ENCODE measurements at places on chromosomes 1 and 21.

DNA sequence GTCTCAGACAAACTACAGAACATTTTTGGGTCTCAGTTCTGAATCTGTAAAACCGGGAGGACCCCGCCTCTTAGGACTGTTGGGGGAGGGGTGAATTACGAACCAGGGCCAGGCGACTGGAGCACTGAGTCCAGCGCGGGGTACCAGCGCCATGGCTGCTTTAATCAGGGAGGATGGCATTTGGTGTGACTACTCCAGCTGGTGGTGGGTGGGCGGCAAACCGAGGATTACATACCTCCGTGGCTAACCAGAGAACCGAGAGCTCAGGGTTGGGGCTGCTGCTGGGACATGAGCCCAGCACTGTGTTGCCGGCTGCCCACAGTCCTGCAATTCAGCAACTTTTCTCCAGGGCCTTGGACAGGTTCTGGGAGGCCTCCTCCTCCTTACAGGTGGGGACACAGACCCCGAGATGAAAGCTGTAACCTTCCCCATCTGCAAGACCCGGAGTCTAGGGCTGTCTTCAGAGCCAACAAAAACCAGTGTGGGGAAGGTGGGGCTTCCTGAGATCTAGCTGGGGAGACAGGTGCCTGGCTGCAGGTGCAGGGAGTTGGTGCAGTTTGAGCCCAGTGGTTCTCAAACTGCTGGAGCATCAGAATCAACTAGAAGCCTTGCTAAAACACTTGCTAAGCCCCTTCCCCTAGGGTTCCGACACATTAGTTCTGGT, 273.5 kb downstream of the FOXD2 start:
- no peak overlapping the region for H3K27ac ChIP-seq
- no peak overlapping the region for H3K4me3 ChIP-seq
- no peak for DNase-seq
- peaks cover 19% of the 10 kb centered on the region for H3K27me3 ChIP-seq
- H3K4me1 ChIP-seq: no peaks in the 10 kb centered on the region

DNA sequence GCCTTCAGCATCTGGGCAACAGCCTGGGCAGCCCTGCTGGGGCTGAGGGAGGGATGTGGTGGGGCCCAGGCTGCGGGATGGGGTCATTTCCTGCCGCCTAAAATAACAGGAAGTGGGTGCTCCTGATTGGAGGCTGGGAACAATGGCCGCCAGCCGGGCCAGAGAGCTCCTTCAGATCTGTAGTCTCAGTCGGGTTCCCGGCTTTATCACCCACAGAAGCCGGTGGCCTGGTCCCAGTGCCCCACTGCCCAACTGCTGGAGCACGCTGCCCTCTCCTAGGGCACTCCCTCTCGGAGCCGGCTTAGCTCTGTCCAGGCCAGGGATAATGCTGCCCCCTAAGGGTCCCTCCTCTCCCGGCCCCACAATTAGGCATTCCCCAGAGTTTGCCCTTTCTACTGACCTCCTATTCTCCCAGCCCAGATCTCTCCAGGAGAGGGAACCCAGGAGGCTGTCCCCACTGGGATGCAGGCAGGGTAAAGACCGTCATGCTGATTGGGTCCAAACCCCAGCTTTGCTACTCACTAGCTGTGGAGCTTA, 5.1 kb downstream of the MAP7D1 start:
- DNase-seq: peak; percentile 57
- peaks cover 84% of the 10 kb centered on the region for H3K4me1 ChIP-seq
- H3K4me3 ChIP-seq: peak overlapping the region; percentile 76
- H3K36me3 ChIP-seq: no peaks in the 10 kb centered on the region

GRCh38 chr1:1974834-1975233, 28.8 kb downstream of the CFAP74 start:
- no peaks in the 10 kb centered on the region for H3K36me3 ChIP-seq
- H3K4me1 ChIP-seq: no peaks in the 10 kb centered on the region
- H3K27ac ChIP-seq: no peak overlapping the region

- H3K27me3 ChIP-seq: no peaks in the 10 kb centered on the region
- no peaks in the 10 kb centered on the region for H3K36me3 ChIP-seq
- DNase-seq: no peak
- no peaks in the 10 kb centered on the region for H3K4me1 ChIP-seq
Observed at GRCh38 chr21:33802481-33802880, 113.1 kb downstream of the ATP5PO start.

DNA sequence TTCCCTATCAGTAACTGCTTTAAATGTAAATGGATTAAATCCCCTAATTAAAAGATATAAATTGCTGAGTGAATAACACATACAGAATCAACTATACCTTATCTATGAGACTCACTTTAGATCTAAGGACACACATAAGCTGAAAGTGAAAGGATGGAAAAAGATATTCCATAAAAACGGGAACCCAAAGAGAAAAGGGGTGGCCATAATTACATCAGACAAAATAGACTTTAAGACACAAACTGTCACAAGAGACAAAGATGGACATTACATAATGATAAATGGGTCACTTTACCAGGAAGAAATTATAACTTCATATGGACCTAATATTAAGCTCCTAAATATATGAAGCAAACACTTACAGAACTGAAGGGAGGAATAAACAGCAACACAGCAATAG, 59.2 kb downstream of the SLC25A24 start:
- H3K27ac ChIP-seq: no peak overlapping the region
- DNase-seq: no peak
- H3K36me3 ChIP-seq: no peaks in the 10 kb centered on the region
- H3K4me3 ChIP-seq: no peak overlapping the region

GRCh38 chr1:155882235-155882634, 22.9 kb downstream of the SYT11 start:
- DNase-seq: no peak
- H3K27me3 ChIP-seq: no peaks in the 10 kb centered on the region
- no peak overlapping the region for H3K4me3 ChIP-seq
- no peaks in the 10 kb centered on the region for H3K36me3 ChIP-seq

DNA sequence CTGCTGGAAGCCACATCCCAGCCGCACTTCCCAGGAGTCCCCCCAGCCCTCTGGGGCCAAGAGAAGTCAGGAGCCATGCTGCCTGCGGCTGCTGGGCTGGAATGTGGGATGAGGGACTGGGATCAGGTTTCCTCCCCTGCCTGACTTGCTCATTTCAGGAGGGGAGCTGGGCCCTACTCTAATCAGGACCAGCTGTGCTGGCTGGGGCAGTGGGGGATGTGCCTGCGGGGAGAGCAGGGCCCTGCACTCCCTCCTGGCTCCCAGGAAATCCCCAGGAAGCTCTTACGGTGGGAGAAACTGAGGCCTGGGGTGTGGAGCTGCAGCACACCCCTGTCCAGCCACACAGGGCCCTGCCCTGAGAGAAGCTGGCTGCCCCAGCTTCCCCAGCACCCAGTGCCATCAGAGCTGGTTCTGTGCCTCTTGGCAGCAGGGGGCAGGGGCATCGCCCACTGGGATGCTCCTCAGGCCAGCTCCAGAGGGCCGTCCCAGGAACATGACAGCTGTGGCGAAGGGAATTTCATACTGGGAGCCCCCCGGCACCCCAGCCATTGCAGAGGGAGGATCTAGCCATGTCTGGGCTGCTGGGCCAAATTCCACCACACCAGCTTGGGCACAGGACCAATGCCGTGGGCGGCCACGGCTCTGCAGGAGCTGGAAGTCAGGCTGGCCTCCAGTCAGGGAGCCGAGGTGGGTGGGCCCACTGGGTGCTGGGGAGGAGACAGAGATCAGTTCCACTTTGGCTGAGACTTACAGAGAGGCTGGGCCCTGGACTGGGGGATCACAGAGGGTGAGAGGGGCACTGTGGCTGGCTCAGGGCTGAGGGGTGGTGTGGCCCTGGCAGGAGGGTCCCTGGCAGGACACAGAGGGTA, 21.3 kb upstream of the PRSS38 start:
- no peaks in the 10 kb centered on the region for H3K27me3 ChIP-seq
- H3K36me3 ChIP-seq: no peaks in the 10 kb centered on the region
- H3K4me1 ChIP-seq: peaks cover 6% of the 10 kb centered on the region
- H3K4me3 ChIP-seq: no peak overlapping the region

- H3K4me3 ChIP-seq: peak overlapping the region; percentile 16
- H3K27me3 ChIP-seq: no peaks in the 10 kb centered on the region
- peak overlapping the region; percentile 64 for H3K27ac ChIP-seq
- DNase-seq: peak; percentile 38
Observed at GRCh38 chr21:42684109-42684916, 30.9 kb downstream of the PDE9A start.

GRCh38 chr1:177464686-177465085, 293.9 kb downstream of the BRINP2 start:
- H3K36me3 ChIP-seq: no peaks in the 10 kb centered on the region
- no peak overlapping the region for H3K4me3 ChIP-seq
- DNase-seq: no peak
- H3K4me1 ChIP-seq: no peaks in the 10 kb centered on the region
- no peak overlapping the region for H3K27ac ChIP-seq
- no peaks in the 10 kb centered on the region for H3K27me3 ChIP-seq

DNA sequence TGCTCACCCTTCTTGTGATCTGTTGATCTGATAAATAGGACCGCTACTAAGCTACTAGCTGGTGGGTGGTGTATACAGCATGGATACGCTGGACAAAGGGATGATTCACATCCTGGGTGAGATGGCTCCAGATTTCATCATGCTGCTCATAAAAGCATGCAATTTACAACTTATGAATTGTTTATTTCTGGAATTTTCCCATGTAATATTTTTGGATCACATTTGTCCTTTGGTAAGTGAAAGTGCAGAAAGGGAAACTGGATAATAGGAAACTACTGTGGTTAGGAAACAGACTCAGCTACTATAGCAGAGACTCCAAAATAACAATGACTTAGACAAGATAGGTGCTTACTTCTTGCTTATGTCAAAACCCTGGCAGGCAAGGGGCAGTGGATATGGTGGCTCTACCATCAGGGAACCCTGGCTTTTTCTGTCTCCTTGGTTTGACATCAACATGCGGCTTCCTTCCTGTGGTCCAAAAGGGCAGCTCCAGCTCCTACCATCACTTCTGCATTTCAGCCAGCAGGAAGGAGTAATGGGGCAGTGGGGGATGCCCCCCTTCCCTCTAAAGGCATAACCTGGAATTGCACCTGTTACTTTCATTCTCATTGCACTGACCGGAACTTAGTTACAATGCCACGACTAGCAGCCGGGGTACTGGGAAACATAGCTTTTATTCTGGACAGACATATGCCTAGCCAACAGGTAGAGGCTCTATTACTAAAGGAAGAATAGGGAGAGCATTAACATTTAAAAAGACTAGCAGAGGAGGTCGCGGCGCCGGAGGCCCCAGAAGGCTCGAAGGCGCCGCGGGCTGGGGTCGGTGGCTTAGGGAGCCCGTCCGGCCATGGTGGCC, 13.8 kb upstream of the AK2 start:
- H3K4me3 ChIP-seq: no peak overlapping the region
- no peaks in the 10 kb centered on the region for H3K27me3 ChIP-seq
- peaks cover 5% of the 10 kb centered on the region for H3K4me1 ChIP-seq
- H3K36me3 ChIP-seq: no peaks in the 10 kb centered on the region
- no peak overlapping the region for H3K27ac ChIP-seq
